ENCODE measurements at places on chromosomes 7 and 10.

DNA sequence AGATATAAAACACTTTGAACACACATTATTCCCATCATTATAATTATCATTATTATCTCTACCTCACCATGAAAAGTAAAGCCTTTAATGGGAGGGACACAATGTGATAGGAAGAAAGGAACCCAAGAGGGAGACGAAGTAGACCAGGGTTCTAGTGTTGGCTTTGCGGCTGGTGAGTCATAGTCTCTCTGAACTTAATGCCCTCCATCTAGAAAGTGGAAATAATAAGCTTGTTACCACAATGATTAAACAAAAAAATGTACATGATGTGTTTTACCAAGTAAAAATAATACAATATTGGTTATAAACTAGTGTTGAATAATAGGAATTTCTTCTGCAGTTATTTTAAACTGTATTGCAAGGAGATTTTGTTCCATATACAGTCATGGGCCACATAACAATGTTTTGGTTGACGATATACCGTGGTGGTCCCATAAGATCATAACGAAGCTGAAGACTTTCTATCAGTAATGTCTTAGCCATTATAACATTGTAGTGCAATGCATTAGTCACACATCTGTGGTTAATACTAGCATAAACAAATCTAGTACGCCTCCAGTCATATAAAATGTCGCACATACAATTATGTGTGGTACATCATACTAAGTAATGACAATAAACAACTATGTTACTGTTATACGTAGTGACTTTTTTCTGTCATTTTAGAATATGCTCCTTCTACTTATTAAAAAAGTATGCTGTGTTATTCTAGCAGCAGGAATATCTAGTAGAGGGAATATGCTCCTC, 450.6 kb upstream of the SORCS1 start:
- DNase-seq: peak; percentile 91

GRCh38 chr10:114346176-114347031, 57.9 kb downstream of the AFAP1L2 start:
- no peak for DNase-seq

GRCh38 chr10:132593389-132593788, 55.8 kb downstream of the INPP5A start:
- DNase-seq: no peak

DNA sequence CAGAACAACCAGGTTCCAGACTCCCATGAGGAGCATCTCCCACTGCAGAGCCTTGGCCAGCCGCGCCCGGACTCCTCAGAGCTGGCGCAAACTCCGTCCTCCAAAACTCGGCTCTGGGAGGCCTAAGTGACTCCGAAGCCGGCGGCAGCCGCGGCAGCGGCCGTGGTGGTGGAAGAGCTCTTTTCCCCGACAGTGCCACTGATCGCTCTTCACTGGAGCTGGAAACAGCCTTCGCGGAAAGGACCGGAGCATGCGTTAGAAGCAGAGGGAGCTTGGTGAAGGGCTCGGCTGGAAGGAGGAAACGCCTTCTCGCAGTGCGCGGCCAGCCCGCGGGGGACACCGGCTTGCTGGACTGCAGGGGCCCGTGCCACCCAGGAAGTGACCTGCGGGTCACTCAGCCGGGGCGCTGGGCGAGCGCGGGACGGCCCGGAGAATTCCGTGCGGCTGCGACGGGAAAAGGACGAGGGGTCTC, 5.0 kb upstream of the HOXA13 start:
- peak; percentile 44 for DNase-seq

- no peak for DNase-seq
Observed at GRCh38 chr7:95157381-95157780, 167.0 kb downstream of the PON1 start.

DNA sequence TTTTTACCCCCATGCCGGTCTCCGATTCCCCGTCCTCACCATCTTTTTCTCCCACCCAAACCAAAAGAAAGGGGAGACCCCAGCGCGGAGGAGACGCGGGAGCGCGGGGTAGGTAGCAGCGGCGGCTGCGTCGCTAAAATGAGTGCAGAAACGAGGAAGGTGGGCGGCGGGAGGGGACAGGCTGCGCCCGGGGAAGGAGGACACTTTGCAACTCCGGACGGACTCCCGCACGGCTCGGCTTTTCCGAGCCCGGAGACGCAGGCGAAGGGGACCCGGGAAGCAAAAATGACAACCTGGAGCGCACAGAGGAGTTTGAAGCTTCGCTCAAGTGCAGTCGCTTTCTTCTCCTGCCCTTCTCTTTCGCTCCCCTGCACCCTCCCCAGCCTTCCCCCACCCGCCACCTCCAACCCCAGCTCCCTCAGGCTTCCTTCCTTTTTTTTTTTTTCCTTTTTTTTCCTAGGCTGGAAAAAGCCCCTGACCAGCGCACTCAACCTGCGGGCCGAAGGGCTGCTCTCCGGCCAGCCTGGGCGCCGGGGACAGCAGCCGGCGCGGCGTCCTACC, 453 bp downstream of the SFMBT2 start:
- DNase-seq: no peak

DNA sequence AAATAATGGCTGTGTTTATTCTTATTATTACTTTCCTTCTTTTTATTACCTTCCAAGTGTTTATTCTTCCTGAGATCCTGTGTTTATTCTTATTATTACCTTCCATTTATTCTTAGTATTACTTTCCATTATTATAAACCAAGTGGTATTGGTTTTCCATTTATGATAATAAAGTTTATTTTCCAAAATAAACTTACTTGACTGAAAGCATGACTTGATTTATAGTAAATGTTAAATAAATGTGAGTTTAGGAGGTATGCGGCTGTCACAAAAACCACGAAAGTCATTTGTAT, 20.2 kb downstream of the WIPF3 start:
- no peak for DNase-seq

DNA sequence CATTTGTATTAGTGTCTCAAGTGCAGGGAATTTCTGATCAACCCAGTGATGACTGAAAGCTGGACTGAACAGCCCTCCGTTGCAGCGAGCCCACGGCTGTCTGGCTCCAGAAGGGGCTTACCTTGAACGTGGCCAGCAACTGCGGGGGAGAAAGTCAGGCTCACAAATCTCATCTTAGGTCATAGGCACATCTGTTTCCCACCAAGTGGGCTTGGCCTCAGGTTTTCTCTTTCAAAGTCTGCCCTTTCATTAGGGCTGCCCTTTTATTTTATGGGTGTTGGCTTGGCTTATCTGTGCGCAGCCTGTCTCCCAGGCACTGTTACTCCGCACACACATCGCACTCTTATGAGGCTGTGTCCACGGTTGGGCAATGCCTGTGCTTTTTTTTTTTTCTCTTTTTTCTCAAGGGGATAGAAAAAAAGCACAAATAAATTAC, 178.0 kb downstream of the JCAD start:
- no peak for DNase-seq

- DNase-seq: no peak
Observed at GRCh38 chr10:36783400-36783799, 342.0 kb upstream of the ANKRD30A start.

GRCh38 chr7:136326045-136326609, 349.0 kb upstream of the MTPN start:
- no peak for DNase-seq

DNA sequence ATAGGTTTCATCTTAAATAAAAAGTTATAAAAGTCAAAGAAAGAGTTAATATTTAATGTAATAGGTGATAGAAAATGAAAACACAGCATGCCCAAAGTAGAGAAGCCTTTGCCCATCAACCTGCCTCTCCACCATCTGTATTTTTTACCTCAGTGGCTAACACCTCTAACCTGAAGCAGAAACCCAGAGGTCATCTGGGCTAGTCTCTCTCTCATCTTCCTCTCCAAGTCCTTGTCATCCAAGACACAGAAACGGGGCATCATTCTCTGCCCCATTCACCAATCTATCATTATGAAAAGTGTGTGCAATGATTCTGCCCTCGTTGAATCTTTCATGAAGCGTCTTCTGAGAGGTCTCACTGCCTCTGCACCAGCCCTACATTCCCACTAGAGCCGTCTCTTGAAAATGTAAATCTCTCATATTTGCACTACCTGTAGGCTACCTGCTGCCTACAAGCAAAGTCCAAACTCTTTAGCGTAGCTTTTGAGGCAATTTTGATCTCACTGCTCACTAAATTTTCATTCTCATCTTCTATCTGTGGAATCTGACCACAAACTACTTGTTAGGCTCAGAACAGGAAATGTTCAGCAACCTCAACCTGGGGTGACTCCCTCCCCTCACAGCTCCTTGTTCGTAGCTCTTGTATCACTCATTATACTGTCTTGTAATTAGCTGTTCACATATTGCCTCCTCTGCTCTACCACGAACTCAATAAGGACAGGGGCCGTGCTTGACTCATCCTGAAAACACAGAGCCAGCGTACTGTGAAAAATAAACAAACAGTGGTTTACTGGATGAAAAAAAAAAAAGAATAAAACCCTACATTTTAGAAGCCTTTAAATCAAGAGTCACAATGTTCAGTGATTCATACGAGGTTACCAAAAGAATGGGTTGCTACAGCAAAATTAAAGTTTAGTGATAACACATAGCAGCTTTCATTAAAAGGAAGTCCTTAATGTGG, 83.1 kb downstream of the CTNNA3 start:
- DNase-seq: peak; percentile 71

DNA sequence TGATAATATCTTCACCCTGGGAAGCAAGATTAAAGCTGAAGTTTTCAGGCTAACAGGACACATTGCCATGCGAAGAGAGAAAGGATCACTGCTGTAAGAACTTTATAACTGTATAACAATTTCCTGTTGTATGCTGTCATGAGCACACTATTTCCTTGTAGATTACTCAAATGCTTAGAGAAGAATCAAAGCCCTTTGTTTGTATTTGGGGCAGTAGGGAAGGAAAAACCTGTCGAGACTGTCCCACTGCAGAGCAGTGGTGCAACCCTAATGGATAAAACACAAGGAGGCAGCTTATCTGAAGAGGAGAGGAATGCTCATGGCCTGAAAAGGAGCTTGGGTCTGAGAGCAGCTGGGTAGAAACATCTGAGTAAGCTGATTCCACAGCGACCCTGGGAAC, 327.7 kb upstream of the NPSR1 start:
- no peak for DNase-seq

DNA sequence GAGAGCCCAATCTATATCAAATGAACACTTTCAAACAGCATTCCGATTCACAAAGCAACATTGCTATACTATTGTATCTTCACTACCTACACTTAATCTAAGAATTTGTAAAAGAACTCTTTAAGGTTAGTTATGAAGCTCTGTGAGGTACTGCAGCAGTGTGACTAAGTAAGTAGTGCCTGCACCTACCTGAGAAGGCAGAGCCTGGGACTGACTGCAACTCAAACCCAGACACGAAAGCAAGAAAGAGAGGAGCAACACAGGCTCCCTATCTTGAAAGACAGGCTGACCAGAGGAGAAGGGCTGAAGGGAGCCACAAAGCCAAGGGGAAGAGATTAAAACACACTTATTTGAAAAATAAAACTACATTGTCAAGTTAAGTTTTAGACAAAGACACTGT, 160.1 kb downstream of the GLI3 start:
- DNase-seq: no peak

DNA sequence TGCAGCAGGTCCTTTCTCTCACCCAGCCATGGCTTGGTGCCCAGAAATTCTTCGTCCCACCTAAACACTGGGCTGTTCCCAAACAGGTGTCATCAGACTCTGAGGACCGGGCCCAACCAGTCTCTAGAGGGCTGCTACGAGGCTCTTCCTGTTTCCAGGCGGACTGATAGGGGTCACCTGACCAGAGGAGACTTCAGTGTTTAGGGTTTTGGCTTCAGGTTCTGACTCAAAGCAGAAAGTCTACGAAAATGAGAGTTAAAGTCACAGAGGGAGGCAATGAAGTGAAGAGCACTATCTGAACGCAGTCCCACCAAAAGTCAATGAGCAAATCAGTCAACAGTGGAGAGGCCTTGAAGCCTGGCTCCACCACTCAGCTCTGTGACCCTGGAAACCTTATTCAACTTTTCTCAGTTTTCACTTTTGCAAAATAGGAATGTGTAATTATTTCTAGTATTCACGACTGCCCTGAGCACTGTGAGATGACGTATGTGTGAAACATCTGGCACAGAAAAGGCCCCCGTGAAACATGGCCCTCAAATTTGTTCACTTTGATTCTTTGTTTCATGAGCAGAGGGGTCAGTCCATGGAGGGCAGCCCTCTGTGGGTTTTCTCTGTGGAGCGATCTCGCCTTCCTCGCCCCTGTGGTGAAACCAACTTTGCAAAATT, 189.9 kb upstream of the PDE1C start:
- no peak for DNase-seq

DNA sequence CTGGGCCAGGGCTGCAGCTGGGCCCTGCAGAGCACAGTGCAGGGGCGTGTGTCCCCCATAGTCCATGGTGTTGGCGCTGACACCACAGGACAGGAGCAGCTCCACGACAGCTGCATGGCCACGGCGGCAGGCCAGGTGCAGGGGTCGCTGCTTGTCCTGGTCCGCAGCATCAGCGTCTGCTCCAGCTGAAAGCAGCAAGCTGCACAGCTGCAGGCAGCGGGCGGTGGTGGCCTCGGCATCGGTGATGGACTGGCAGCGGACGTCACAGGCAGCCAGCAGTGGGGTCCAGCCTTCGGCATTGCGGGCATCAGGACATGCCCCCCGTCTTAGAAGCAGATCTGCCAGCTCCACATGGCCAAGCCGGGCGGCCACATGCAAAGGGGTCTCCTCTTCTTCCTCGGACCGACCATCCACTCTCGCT, 6.0 kb downstream of the ASB10 start:
- DNase-seq: no peak

DNA sequence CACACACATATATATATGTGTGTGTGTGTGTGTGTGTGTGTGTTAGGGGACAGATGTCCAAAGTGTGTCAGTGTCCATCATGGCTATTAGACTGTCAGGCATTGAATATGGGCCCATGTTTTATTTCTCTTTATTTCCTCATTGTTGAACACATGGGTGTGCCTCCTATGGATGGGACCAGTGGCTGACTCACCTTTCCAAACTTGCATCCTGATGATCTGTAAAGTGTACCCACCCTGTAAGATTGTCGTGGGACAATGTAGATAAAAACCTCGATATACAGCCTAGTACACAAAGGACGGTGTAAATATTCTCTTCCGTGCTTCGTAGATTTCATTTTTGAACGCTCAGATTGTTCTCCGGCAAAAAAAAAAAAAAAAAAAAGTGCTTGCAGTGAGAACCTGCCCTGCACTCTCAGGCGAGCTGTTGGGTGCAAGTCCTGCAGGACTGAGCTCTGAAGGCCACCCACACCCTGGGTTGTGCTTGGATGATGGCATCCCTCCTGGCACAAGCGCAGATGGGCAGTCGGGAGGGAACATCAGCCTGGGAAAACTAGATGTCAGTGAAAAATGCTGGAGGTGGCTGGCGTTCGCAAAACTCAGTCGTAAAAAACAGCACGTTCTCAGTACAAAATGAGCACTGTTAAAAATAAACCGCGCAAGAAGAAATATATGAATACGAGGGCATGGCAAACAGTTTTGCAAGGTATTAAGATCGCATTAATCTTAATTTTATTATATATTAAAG, 166.9 kb downstream of the CUX1 start:
- DNase-seq: no peak

GRCh38 chr10:76563286-76563685, 1074.3 kb downstream of the KCNMA1 start:
- DNase-seq: no peak

All from ELR (cell line).